ENCODE measurements at places on chromosomes 13 and 19.

- DNase-seq: no peak
Measured at GRCh38 chr13:105783261-105783660, 752.2 kb downstream of the EFNB2 start.

- no peak for DNase-seq
Measured at GRCh38 chr19:801861-802497, 4.7 kb downstream of the PTBP1 start.

GRCh38 chr19:1445185-1445931 is 4.6 kb upstream of the APC2 start:
- DNase-seq: peak; percentile 85

- DNase-seq: no peak
Measured at GRCh38 chr13:111956261-111957151, 110.4 kb upstream of the SOX1 start.

DNA sequence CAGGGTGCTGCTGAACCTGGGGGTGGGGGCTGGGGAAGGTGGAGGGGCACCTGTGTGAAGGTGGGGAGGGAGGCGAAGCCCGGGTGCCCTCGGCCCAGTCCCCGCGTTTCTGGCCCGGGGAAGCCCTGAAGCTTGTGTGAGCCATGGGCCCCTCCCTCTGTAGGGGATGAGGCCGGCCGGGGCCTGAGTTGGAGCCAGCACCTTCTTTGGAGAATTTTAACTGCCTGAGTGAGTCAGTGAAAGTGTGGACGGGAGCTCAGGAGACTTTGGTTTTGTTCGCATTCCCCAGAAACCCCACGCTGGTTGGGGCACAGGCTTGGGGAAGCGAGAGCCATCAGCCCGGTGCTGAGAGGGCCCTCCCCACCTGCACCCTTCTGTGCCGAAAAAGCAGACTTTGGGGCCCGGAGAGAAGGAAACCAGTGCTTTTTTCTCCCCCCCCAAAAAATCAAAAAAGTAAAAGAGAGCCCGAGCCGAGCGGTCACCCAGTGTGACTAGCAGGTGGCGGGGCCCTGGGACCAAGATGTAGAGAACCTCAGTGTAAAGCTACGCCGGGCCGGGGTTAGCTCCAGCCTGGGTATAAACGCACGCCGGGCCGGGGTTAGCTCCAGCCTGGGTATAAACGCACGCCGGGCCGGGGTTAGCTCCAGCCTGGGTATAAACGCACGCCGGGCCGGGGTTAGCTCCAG is 45.1 kb downstream of the TMEM255B start:
- DNase-seq: no peak

GRCh38 chr19:16258440-16258903 is 60.8 kb downstream of the AP1M1 start:
- DNase-seq: peak; percentile 71

DNA sequence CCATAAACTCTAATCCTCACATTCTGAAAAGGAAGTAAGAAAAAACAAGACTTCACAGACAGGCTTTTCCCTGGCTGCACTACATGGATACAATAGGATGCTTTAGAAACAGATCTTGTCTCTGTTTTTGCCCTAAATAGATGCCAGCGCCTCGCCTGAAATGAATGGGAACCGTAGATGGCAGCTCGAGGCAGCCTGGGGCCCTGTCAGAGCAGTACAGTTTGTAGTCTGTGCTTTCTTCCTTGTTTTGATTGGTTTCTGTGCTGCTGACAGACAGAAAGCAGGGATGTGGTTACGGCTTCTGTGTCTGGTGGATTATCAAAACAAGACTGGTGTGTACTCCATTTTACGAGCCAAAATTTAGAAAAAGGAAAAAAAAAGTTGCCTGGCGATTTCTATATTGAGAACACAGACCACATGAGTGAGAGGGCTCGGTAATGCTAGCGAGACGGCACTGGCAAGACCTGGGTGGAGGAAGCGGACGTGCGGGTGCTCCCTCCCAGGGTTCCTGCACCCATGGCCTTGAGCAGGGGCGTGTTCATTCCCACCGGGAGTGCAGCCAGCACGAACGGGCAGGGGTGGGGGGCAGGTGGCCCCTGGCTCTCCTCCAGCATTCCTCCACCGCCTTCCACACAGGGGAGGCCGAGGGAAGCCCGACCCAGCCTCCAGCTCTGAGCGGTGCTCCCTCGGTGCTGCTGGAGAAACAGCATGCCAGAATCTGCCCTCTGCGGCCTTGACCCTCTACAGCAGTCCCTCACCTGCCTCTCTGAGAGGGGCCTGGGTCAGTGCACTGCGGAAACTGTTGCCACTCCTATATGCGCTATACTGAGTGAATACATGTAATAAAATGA is 37.6 kb upstream of the C1QTNF9 start:
- DNase-seq: peak; percentile 38

DNA sequence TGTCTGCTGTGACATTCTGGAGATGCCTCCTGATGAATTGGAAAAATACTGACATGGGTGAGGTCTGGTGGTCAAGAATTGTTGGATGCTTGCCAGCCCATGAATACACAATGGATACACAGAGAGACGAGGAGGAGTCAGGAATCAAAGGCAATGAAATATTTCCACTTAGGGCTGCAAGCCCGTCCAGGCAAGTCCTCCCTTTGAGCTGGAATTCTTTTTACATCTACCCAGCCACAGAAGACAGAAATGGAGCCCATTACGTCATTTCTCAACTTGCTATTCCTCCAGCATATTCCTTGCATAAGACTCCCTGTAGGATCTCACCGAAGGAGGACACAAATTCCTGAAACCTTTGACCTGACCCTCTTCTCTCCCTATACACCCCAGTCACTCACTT is 15.7 kb upstream of the IGFL4 start:
- DNase-seq: no peak

DNA sequence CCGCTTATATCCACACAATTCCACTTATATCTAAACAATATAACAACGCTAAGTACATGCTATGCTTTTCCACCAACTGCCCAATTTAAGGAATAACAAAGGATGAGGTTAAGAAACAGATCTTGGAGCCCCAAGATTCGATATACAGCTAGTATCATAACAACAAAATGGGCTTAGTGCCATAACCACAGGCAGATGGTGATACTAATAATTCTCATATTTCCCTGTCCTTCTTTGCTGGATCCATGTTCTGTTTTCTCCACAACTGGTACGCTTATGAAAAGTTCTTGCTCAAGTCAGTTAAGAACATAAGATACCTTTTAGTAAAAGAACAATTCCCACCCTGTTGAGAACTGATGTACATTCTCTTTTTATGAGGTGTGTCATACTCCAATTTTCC is 33.9 kb downstream of the CAB39L start:
- DNase-seq: no peak

DNA sequence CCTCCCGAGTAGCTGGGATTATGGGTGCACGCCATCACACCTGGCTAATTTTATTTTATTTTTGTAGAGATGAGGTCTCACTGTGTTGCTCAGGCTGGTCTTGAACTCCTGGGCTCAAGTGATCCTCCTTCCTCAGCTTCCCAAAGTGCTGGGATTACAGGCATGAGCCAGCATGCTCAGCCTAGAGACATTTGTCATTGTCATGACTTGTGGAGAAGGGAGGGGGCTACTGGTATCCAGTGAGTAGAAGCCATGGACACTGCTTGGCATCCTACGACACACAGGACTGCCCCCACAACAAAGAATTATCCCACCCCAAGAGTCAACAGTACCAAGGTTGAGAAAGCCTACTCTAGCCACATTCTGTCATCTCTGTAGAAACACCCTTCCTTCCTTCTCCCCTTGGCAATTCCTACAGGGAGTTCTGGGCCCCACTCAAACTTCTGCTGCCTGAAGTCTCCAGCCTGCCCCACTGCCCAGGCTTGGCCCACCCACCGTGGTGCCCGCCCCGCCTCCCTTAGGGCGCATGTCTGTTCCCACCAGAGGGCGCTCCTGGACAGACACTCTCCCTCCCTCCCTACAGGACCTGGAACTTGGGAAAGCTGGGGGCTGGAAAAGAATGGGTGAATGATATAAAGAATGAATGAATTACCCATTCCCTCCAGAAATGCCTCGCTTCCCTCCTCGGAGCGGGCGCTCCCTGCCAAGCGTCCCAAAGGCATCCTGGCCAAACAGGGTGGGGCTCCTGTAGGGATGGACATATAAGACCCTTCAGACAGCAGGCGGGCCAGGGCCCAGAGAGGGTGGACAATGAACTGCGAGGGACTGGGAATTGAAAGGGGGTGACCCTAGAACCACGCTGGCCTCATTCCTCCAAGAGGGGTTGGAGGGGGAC is 5.5 kb upstream of the EMP3 start:
- DNase-seq: peak; percentile 89

DNA sequence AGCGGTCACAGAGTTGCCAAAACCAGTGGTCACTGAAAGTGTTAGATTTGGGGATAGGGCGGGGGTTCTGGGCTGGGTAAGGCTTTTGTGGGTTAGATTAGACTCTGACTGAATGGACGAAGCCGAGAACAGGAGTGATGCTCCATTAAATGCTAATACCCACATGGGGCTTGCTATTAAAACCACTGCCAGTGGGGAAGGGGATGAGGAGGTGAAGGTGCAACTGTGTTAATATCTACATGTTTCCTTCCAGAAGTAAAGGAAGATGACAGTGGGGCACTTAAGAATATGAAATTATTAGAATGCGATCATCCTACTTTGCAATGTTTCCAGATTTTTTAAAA is 573 bp upstream of the ZNF614 start:
- DNase-seq: no peak

GRCh38 chr13:97212004-97212403 is 10.1 kb upstream of the MBNL2 start:
- DNase-seq: no peak

DNA sequence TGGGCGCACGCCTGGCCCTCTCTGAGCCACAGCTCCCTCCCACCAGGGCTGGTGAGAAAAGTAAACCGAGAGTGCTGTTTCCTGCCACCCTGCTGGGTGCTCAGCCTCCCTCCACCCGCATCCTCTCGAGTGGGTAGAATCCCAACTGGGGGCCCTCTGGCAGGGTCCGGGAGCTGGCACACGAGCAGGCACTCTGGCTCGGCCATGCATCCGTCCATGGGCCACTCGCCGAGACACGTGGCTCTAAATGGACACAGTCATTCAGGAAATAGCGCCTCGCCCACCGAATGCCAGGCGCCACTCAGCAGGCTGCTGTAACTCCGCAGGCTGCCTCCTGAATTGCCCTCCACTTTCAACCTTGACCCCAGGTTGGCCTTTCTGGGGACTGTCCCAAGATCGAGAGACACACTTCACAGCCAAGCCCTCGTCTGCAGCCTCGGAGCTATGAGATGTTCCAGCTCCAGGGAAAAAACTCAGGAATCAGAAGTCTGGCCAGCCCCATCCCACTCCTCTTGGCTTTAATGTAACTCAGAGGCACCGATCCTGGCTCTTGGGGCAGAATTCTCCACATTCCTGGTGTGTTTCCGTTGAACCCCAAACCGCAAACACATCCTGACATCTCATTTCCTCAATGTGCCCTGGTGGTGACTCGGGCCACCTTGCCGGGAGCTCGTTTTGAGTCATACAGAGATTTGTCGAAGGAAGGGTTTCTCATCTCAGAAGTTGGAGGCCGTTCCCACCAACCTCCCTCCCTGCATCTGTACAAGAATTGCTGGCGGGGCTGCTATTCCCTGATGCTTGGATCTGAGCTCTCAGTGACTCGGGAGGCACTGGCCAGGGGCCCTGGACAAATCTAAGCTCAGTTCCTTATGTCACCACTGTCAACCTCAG is 14.1 kb downstream of the KLF2 start:
- DNase-seq: no peak

DNA sequence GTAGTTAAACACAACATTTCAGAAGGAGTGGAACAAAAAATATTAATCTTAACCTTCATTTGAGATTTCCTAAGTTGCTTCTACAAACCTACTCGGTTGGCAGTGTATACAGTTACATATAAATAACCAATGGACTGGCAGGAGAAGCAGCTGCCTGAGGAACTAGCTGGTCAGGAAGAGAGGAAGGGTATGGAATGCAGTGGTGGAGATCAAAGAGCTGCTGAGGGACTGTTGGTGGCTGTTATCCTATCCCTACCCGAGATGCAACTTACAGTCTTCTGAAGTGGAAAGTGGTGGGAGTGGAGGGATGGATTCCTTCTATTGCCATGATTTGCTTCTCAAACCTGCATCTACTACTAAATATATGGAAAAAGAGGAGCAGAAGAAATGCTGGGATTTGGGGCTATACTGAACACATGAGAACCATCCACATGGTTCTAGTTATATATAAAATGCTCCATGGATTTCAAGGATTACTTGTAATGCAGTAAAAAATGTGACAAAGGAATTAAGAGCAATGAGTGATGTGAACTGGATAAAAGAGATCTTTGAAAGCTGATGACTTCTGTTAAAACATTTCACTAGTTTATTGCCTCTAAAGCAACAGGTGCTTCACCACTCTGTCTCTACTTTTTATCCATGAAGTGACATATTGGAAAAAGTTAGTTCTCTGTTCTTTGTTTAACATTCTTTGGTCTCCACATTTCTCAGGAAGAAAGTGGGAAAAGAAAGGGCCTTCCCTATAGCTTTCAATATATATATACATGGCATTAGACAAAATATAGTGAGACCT is 29.9 kb downstream of the MICU2 start:
- no peak for DNase-seq

DNA sequence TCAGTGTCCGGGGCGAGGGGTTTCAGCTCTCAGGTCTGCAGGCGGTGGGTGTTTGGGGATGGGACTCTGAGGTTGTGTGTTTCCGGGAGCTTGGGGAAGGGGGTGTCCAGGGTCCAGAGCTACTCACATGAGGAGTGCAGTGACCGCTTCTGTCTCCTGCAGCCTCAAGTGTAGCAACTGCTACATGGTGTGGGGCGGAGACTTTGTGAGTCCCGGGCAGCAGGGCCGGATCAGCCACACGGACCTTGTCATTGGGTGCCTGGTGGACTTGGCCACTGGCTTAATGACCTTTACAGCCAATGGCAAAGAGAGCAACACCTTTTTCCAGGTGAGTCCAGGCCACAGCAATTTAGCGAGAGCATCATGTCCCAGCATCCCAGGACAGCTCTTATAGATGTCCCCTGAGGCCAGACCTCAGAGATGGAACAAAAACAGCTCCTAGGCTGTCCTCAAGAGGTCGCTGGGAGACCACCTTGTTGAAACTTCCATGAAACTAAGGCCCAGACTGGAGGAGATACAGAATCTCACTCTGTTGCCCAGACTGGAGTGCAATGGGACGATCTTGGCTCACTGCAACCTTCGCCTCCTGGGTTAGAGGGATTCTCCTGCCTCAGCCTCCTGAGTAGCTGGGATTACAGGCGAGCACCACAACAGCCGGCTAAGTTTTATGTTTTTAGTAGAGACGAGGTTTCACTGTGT is 44.9 kb downstream of the RYR1 start:
- DNase-seq: peak; percentile 29

GRCh38 chr19:8324186-8325050 is 3.1 kb downstream of the RPS28 start:
- no peak for DNase-seq

DNA sequence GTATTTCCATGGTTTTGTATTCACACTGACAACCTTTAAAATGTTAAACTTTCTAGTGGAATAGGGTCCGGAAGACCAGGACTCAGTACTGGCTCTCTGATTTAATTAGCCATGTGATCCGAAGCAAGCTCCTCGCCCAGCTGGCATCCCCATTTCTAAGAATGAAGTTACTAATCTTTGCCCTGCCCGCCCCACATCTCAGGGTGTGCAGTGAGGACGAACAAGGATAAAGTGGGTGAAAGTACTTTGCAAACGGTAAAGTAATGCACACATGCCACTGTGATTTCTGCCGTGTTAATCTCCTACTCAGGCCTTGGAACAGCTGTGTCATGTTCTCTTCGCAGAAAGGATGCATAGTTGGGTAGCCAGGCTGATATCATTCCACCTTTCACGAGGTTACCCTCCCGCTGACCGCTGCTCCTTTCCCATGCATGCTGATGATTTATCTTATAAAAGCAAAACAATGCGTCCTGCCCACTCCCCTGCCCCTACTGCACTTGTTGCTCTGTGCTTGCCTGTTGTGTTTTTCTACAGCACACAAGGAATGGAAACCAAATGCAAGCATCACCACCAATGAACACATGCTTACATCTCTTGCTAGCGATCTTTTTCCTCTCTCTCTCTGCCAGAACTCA is 539.0 kb downstream of the EFNB2 start:
- no peak for DNase-seq
